ENCODE measurements at places on chromosomes 1 and 21.

DNA sequence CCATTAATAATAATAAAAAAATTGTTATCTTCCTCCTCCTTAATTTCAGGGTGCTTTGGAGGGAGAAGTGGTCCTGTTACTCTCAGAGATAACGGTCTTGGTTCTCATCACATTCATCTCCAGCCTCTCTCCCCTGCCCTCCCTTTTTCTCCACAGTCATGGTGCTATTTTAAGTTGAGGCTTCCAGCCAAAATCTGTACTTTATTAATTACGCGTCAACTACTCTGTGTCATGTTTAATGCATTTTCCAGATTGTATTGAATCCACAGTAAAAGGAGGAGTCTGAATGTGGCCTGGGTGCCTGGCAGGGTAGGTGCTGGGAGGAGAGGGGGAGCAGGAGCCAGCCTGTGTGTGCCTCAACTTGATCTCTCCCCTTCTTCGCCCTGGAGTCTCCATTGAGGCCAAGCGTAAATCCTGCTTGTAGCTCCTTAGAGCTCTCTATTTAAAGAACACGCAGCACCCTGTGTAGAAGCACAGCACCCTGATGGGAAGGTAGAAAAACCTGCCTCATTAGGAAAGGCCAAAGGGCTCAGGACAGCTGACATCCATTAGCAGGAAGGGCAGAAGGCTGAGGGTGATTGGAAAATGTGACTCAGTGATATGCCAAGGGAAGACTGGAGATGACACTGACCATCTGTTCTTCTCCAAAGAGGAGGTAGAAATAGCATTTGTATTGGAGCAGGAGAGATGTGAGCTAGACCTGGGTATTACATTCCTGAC, 82.4 kb downstream of the PLXNA2 start:
- no peak for DNase-seq

GRCh38 chr1:9024837-9025236, 1.4 kb downstream of the SLC2A7 start:
- DNase-seq = no peak

- no peak for DNase-seq
Measured at GRCh38 chr1:81358151-81358550, 442.6 kb upstream of the ADGRL2 start.

- no peak for DNase-seq
Measured at GRCh38 chr1:155966135-155966534, 12.2 kb downstream of the ARHGEF2 start.
